Thyroid gland (tissue), 4 donors: ENCODE measurements at places on chromosomes 1 and 21.

DNA sequence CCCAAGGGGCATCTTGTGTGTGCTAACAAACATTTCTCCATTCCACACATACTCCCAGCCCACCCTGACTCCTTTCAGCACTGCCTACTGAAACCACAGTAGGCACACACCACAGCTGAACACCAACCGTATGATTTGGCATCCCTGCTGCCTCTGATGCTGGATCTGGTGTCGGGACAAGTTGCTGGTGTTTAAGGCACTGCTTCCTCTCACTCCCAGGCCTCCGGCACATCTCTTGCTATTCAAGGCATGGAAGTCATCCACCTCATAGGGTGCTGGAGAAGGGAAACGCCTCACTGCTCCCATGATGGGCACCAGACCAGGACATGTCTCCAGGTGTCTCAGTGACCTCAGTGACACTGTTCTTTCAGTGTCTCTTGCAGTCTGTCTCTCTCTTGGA, 2.4 kb upstream of the ITLN2 start:
- DNase-seq = no peak

- DNase-seq = peak; percentile 71
Observed at GRCh38 chr21:34836103-34836932, 167.5 kb downstream of the CLIC6 start.

DNA sequence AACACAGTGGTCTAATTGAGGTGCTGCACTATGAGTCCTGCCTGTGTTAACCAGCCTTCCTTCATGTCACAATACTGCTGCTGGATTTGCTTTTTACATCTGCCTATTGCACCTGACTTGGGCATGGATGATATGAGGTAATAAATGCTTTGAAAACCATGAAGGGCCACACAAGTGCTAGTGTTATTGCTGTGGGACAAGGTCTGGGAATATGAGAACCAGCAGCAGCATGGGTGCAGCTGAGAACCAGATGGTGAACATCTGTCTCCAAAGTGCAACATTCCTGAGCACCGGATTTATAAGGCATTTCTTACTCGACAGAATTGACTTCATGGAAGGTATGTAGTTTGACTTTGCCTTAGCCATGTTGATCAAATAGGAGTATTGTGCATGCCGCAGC, 16.6 kb downstream of the TRIM45 start:
- no peak for DNase-seq

DNA sequence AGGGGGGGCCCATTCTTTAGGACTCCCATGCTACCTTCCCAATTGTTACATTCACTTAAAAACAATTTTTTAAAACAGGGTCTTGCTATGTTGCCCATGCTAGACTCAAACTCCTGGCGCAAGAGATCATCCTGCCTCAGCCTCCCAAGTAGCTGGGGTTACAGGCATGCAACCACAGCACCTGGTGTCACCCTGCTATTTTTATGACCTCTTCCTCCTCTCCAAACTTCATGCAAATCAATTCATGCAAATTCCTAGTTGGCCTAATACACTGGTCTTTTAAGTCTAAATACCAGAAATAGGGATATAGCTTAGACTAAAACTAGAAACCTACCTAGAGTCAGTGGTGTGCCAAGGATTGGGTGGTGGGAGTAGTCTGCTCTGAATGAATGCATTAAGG, 30.1 kb downstream of the CDKN2C start:
- DNase-seq = no peak

DNA sequence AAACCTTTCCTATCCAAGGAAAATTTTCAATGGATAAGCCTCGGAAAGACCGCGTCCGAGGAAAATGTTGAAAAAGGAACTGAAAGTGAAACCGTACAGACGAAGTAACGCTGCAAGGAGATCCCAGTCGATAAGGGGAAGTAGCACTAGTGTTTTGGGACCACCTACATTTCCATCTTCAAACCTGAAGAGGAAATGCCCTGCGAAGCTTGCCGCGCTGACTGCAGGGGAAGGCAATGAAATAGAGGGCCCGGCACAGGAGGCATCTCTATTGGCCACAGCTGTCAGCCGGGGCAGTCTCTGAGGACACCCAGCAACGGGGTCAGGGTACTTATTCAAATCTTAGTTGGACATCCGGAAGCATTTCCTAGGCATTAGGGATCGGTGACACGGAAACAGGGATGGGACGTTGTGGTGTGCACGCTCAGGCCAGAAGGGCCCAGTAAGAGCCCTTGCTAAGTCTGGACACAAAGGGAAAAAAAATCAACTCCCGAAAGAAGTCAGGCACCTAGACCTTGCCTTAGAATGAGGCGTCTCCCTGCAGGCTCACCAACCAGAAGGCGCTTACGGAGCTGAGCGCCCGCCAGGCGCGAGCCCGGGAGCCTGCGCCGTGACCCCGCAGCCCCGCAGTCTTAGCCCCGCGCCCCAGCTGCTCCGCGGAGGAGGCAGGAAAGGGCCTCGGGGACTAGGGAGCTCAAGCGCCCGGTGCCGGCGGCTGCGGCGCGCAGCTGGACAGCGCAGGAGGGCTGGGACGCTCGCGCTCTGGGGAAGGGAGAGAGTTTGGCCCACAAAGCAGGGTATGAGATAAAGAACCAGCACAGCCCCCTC, 655 bp downstream of the USF1 start:
- peak; percentile 75 for DNase-seq

DNA sequence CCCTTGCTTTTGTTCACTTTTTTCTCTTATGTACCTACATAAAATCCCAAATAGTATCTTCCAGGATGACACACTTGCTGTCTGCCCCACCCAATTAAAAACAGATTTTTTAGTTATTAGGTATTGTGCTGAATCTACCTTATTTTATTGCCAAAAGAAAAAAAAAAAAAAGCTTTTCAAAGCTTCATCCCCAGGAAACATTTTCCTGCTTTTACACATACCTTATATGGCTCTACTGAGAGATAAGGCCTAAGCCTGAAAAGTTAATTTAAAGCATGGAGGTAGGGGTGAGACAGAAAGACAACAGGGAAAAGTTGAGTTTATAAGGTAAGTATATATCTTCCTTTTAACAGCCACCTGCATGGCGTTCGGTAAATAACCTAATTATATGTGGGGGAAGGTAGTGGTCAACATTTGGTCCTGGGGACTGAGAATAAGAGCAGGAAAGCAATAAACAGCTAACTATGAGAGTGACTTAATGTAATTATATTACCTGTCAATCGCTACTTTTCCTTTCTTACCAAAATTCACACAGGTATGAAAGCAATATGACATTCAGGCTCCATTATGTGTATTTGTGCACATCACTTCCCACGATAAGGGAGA, 54.6 kb upstream of the BOLA1 start:
- DNase-seq = no peak

DNA sequence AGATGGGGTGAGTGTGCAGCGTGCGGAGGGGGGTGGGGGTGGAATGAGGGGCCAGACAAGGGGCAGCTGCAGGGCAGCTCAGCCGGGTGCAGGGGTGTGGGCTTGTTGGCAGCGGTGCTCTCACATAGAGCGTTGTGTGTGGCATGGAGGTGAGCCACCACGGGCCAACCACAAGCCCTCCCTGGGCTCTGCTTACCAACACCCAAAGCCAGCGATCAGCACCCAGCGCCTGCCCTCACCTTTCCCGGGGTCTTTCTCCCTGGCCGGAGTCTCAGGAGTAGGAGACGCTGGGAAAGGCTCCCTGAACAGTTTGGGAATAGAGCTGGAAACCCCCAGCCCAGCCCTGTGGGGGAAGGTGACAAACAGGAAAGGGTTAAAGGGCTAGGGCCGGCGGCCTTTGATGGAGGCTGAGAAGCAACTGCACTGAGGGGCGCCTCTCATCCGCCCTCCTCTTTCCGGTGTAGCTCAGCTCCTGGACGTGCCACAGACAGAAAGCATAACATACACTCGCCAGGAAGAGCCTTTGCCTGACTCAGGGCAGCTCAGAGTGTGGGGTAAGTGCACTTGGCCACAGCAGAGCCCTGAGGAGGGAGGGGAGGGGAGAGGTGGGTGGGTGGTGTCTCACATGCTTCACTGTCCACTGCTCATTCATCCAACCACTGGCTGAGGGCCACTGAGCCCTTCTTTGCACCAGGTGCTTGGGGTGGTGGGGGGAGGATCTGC, 577 bp downstream of the IKBKE start:
- DNase-seq = peak; percentile 76

DNA sequence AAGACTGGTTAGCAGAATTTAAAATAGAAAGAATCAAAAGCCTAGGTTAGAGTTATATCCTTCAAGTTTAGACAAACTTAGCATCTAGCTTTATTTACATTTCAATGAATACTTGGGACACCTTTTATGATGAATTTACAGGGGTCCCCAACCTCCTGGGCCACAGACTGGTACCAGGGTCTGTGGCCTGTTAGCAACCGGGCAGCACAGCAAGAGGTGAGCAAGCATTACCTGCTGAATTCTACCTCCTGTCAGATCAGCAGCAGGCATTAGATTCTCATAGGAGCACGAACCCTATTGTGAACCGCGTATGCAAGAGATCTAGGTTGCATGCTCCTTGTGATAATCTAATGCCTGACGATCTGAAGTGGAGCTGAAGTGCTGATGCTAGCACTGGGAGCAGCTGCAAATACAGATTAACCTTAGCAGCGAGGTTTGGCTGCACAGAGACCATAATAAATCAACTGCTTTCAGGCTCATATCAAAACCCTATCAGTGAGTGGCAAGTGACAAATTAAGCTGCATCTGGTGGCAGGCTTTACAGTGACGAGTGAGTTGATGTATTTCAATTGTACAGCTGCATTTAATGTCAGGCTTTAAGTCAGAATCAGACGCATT, 82.0 kb downstream of the UCHL5 start:
- DNase-seq = no peak

DNA sequence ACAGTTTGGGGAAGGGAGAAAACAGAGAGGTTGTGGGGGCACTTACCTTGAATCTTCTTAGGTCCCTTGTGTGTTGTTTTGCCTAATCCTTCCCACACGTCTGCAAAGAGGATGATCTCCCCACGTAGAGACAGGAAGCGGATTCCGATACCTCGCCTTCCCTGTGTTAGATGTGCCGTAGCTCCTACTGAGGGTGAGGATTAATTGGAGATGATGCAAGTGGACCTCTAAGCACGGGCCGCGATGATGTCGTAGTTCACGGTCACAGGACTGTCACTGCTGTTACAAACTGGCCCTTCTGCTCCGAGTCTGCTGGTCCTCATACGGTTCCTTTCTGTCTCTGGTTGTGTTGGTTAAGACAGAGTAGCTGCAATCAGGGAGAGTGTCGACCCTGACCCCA, 27.7 kb downstream of the GALNT2 start:
- DNase-seq = no peak

DNA sequence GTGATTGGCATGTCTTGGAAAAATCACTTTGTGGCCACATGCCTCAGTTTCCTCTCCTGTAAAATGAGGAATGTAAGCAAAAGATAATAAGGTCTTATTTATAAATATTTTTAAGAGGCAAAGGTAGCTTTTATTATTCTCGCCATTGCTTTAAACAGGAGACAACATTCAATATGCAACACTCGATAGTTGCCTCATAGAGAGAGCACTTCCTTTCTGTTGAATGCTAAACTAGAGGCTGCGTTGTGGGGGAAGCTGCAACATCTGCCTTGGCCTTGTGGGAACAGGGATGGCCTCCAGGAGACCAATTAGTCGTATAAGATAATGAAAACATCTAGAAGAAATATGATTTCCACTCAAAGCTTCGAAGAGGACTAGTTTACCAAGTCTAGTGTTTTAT, 3.5 kb downstream of the OSCP1 start:
- DNase-seq = no peak

DNA sequence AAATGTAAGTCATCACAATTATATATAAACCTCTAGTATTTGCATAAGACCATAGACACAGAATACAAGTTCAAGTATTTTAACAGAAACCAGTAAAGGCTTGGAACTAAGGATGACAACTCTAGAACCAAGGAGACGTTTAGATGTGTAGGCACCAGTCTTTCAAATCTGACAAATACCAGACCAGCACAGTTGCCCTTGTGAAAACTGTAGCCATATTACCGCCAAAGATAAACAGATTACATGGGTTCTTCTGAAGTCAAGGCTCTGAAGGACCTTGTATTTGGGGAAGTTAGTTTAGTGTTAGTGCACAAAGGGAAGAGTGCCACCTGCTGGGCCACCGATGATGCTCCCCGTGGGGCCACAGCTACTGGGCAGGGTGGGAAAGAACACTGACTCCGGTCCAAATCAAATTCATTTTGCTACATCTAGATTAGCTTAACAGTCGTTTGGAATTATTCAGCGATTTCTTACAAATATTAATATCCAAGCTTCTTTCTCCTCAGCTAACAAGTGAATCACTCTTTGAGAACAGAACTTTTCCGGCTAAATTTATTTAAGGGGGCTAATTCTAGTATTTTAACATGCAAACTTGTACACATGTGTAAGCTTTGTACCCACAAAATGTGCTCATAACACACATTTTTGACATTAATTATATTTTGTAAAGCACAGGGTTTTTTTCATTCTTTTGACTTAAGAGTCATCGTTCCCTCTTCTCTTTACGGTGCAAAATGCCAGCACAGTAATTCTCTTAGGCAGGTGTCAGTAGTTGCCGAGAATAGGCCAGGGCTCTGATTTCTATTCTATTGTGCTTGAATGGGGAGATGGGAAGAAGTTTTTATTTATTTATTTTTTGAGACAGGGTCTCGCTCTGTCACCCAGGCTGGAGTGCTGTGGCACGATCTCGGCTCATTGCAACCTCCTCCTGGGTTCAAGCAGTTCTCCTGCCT, 8.0 kb upstream of the NIBAN1 start:
- peak; percentile 75 for DNase-seq
